Germinal center (tissue), 1 donor: ENCODE measurements at places on chromosomes 16 and 17.

DNA sequence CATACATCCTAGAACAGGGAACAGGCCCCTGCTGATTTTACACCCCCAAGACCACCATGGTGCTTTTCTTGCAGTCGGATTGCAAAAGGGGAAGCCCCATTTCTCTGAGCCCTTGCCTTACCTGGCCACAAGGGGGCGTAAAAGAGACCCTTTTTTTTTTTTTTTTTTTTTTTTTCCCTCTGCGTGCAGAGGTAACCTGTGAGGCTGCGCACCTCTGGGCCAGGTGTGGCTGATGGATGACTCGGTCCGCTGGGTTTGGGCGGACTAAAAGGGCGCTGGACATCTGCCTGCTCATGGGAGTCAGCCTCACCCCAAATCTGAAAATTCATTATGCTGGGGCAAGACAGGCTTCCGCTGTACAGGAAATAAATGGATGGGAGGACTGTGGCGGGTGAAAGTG is 281.0 kb downstream of the CBLN1 start:
- peak; percentile 25 for DNase-seq

- DNase-seq: peak; percentile 63
Observed at GRCh38 chr16:87855852-87856715, 13.2 kb downstream of the SLC7A5 start.

DNA sequence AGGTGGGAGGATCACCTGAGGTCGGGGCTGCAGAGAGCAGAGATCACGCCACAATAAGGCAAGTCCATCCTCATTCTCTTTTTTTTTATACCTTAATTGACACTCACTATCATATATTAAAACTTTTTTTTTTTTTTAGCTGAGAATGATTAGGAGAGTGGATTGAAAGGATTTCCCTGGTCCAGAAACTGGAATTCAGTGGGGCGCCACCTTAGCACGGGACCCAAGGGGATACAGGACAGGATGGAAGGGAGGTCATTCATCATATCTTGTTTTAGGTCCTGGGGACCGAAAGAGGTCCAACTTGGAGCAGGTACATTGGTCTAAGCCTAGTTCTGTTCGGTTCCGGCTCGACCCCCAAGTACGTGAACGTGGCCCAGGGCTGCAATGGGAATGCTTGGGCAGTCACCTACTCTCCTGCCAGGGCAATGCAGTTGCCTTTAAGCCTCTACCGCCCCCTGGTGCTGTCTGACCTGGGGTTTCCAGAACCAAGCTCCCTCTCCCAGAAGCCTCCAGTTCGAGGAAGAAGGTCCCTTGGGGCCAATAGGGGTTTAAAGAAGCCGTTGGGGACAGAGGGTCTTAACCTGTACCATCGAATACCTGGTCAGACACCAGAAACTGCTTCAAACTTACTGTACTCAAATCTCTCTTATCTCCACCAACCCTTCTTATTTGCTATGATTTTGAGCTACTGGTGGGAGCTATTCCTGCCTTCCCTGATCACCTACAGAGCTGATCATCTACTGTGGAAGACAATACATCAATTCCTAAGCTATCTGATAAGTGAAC is 19.9 kb upstream of the GPATCH8 start:
- peak; percentile 56 for DNase-seq

GRCh38 chr16:55912022-55912421 is 36.8 kb upstream of the CES5A start:
- no peak for DNase-seq

GRCh38 chr17:72022328-72023275 is 98.2 kb upstream of the SOX9 start:
- no peak for DNase-seq

DNA sequence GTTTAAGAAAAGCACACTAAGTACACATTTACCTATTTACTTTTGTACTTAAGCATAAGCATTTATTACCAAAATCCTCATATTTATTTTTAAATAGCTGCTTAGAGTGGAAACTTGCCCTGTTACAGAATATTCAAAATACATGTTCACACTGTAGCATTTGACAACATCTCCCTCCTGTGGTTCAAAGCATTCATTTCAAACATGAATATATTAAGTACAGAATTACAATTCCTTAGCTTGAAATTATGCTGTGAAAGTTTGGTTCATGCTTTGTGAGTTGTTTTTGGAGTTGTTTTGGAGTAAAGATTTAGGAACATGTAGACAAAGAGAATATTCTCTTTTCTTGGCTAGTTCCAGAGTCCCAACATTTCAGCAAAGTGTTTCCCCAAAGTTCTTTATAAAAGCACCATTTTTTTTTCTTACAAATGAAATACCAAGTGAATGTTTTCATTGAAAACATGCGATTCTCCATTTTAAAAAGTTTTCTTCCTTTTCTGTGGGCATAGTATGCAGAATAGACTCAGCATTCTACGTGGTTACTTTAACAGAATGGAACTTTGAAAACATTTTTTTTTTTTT is 33.2 kb downstream of the TUBD1 start:
- DNase-seq: peak; percentile 6

DNA sequence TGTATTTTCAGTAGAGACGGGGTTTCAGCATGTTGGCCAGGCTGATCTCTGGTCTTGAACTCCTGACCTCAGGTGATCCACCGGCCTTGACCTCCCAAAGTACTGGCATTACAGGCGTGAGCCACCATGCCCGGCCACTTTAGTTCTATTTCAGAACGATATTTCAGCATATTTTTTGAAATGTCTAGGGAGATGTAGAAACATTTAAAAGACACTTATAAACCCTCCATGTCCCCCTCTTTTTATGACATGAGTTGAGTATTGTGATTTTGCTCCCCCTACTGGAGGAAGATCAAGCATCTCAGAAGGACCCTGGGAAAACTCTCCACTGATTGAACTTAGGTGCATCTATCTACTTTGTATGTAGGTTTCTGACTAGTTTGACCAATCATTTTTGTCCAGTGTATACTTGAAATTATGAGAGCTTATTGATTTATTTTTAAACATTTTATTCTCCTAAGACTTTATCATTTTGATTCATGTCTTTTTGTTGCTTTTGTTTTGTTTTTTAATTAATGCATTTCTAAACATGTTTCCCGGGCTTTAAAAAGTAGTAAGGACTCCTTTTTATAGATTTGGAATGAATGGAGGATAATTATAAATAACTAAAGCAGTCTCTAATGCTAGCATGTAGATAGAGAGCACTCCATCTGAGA is 105.1 kb downstream of the CHD9 start:
- DNase-seq: peak; percentile 36

- no peak for DNase-seq
Observed at GRCh38 chr17:19334331-19334730, 28.2 kb downstream of the B9D1 start.

GRCh38 chr16:78225919-78226318 is 126.5 kb downstream of the WWOX start:
- DNase-seq: no peak

DNA sequence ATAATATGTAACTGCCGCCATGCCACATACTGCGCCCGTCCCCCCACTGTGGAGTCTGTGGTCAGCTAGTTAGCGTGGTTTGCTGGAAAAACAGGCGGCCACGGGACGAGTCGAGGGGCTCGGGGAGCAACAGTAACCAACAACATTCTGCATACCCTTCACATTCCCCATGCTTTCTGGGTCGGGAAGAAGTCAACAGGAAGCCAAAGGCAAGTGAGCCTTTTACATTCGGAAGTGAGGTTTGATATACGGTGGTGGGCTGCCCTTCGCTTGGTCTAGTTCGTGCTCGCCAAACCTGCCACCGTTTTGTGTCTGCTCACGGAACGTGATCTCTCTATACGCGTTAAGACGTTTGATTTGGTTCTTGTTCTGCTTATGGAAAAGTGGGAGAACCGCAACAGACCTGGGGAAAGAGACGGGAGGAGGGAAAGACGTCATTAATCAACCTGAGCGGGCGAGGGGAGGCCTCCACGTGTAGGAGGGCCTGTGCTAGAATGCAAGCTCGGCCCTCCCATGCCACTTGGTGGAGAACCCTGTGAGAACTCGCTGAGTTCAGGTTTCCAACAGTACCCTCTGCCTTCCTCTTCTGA is 28.9 kb upstream of the CFAP20 start:
- DNase-seq: no peak

DNA sequence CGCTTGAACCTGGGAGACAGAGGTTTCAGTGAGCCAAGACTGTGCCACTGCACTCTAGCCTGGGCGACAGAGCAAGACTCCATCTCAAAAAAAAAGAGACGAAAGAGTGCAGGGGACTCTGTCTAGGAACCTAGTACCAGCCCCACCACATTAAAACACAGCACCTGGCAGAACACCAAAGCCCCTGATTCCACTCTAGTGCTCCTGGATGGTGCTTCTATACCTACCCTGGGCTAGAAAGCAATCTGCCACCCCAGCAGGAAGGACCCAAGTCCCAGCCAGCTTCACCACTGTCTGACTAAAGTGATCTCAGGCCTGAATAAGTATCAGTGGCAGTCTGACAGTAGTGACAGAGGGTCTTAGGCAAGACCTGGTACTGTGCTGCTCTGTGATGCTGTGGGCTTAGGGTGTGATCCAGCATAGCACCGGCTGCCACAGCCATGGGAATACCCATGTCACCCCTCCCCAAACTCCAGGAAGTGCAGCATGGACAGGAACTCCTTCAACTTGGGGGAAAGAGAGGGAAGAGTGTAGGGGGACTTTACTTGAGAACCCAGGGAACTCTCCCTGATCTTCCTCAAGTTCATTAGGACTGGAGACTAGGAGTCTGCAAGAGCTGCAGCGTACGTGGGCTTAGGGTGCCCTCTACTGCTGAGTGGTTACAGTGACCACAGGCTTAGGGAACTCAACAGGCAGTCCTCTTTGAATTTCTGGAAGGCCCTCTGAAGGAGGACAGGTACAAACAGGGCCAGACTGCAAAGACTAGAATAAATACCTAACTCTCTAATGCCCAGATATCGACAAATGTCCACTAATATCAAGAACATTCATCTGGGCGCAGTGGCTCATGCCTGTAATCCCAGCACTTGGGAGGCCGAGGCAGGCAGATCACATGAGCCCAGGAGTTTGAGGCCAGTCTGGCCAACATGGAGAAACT is 30.0 kb upstream of the RNF43 start:
- DNase-seq: peak; percentile 51

DNA sequence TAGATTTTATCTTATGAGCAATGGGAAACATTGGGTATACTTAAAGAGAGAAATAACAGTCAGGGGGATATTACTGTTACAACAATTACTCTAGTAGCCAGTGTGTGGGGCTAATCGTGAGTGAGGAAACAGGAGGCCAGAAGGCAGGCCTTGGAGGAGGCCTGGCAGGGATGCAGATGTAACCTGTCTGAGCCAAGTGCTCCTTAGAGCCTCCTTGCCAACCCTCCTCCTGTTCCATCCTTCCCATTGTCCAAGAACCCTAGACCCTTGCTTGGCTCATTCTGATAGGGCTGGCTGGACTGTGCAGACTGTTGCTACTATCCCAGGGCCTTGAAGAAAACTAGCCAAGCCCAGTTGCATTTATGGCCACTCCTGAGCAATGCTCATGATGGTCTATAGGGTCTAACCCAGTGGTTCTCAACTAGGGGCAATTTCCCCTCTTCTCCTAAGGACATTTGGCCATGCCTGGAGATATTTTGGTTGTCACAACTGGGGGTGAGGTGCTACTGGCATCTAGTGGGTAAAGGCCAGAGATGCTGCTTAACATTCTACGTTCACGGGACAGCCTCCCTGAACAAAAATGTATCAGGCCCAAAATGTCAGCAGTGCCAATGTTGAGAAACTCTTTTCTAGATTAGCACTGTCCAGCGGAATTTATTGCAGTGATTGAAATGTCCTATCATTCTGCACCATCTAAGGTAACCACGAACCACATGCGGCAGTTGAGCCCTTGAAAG is 24.4 kb upstream of the WSCD1 start:
- DNase-seq: no peak

DNA sequence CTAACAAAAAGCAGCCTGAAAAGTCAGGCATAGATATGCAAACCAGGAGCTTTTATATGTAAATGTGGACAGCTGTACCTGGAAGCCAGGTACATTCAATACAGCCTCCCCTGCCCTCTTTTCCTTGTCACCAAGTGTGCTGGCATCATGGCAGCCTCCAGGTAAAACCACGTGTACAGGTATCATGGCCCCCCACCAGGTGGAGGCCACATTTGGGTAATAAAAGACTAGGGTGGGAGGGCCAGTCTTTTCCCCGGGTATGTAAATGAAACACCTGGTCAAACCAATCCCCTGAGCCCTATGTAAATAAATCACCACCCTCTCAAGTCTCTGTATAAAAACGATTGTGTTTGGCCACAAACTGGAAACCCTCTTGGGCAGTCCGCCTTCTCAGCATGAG is 226.4 kb upstream of the GOT2 start:
- DNase-seq: no peak

- DNase-seq: no peak
Observed at GRCh38 chr17:47099451-47099986, 89.6 kb downstream of the CDC27 start.
